ENCODE measurements at places on chromosomes 11 and 22. TPM values are rescaled to one million over a fixed set of nuclear protein-coding genes. Genes with fewer than 3 reads are reported as not detected.

Gene CATSPERZ
- total RNA-seq, result not detected

Gene APOBEC3C
- total RNA-seq, result 25.3 TPM

Gene NNMT
- 349 TPM for total RNA-seq

Gene MYO7A
- 3.6 TPM for total RNA-seq

DNA sequence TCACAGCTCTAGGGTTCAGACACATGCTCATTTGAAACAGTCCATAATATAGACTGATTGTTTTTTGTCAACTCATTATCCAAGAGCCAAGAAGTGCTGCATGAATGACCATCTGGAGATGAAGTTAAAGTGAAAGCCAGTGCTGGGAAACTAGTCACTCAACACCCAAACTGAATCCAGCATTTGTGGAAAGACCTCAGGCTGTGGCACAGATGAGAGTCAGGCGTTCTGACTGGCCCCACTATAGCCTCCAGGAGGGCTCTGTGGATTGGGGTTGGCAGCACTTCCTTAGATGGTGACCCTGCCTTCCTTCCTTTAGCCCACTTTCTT, 2.1 kb downstream of the FEZ1 start:
- H3K4me1 ChIP-seq, result peaks cover 17% of the 10 kb centered on the region
- H3K4me3 ChIP-seq, result no peak overlapping the region
- H3K36me3 ChIP-seq, result no peaks in the 10 kb centered on the region
- DNase-seq, result no peak
- H3K27ac ChIP-seq, result no peak overlapping the region
- H3K27me3 ChIP-seq, result peaks cover 10% of the 10 kb centered on the region

DNA sequence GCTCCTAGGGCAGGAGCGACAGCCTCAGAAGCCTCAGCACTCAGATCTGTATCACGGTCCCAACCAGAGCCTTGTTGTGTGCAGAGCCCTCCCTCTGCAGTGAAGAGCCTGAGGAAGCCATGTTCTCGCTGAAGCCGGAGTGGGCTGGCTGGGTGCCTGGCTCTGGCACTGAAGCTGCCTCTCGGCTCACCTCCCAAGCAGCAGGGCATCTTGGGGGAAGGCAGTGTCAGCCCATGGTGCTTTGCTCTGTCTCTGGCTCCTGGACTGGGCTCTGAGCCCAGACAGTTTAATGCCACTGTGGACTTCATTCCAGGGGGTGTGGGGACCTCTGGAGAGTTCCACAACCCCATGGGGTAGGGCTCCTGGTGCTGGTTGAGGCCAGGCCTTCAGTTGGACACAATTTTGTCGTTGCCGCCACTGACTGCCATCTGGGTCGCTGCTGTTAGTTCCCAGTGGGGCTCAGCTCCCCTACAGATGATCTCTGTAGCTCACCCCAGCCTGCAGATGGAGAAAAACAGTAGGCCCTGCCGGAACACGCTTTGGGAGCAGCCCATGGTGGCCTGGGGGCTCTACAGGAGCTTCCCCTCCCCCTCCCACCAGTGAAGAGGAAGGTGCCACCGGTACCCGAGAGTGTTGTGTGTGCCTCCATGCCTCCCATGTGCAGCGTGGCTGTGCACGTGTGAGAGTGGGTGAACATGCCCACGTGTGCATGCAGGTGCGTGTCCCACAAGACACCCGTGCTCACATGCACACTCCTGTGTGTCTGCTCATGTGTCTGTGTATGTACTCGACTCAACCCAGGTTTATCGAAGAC, 86.5 kb upstream of the B3GAT1 start:
- no peaks in the 10 kb centered on the region for H3K36me3 ChIP-seq
- peaks cover 5% of the 10 kb centered on the region for H3K27me3 ChIP-seq
- no peaks in the 10 kb centered on the region for H3K4me1 ChIP-seq
- no peak overlapping the region for H3K27ac ChIP-seq
- DNase-seq, result peak; percentile 53

DNA sequence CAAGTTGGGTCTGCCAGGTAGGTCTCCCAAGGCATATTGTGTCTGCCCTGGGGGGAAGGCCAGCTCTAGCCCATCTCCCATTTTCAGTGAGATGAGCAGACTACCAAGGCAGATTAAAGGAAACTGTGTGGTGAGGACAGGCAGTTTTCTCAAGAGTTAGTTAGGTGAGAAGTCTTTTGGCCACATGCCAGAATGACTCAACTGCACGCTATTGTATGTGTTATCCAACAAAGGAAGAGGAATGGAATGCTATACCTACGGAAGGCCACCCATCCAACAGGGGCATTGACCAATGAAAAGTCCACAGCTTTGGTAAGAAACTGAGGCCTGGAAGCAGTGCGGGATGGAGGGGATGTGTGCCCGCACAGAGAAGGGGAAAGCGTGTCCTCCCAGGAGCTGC, 941.7 kb downstream of the NTM start:
- no peak for DNase-seq
- no peaks in the 10 kb centered on the region for H3K27me3 ChIP-seq

DNA sequence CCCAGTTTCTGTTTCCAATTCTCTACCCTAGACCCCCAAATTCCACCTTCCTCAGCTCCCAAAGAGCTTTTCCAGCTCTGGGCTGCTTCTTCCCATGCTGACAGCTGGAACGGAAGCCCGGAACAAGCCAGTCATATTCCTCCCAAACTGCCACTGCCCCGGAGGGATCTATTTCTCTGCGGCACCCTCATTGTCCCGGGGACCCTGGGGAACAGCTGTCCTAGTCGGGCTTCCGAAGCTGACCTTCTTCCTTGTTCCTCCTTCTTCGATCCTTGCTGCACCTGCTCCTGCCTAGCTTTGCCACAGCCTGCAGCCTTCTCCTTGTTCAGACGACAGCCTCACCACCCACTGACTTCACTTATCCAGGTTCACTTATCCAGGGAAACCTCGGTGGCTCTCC, 105.7 kb downstream of the TSPAN18 start:
- H3K36me3 ChIP-seq, result no peaks in the 10 kb centered on the region
- H3K4me1 ChIP-seq, result peaks cover 2% of the 10 kb centered on the region
- DNase-seq, result no peak
- H3K4me3 ChIP-seq, result no peak overlapping the region
- no peaks in the 10 kb centered on the region for H3K27me3 ChIP-seq

DNA sequence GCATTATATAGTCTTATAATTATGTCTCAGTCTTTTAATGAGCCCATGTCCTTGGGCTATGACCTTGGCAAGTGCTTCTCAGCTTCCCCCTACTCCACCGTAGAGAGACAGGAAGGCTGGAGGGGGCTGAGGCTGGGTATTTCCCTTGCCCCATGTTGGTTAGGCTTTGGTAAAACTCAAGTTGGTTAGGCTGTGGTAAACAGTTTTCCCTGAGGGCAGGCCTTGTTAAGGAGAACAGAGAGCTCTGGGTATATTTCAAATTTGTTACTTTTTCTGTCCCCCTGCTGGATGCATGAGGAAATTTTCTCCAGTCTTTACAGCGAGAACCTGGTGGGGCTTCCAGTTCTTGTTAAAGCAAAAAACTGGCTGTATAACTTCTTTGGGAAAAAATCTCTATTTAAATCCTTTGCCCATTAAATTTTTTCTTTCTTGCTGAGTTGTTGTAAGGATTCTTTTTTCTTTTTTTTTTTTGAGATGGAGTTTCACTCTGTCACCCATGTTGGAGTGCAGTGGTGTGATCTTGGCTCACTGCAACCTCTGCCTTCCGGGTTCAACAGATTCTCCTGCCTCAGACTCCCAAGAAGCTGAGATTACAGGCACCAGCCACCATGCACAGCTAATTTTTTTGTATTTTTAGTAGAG, 12.2 kb upstream of the DCHS1 start:
- H3K4me1 ChIP-seq, result no peaks in the 10 kb centered on the region
- no peaks in the 10 kb centered on the region for H3K27me3 ChIP-seq
- H3K36me3 ChIP-seq, result no peaks in the 10 kb centered on the region
